Left ventricle myocardium superior (tissue), 1 donor: ENCODE measurements at places on chromosomes 2 and 18.

DNA sequence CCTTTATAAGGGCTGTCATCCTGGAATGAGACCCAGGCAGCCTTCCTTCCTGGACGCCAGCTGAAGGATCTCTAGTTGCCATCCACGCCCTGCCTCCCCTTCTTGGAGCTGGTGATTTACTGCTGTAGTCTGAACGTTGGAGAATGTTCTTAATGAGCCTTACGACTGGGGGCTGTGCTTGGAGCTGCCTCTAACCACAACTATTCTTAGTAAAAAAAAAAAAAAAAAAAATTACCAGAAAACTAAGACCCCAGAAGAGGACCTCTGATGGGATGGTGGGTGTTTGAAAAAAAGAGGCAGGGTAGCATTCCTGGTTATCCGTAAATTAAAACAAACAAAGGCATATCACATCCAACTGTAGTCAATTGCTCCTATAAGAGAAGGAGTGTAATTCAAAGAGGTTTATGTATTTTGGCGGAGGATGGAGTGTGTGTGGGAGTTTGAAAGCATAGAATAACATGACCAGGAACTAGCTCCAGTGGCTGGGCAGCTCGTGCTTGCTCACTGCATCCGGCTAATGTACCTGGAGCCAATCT lies 105.4 kb downstream of the QPCT start:
- DNase-seq = no peak

- DNase-seq = no peak
Measured at GRCh38 chr18:8299054-8299980, 309.9 kb upstream of the RAB12 start.

GRCh38 chr18:79918615-79919011 lies 32.8 kb downstream of the SLC66A2 start:
- DNase-seq = peak; percentile 20

GRCh38 chr18:2707551-2708168 lies 52.1 kb downstream of the SMCHD1 start:
- no peak for DNase-seq

DNA sequence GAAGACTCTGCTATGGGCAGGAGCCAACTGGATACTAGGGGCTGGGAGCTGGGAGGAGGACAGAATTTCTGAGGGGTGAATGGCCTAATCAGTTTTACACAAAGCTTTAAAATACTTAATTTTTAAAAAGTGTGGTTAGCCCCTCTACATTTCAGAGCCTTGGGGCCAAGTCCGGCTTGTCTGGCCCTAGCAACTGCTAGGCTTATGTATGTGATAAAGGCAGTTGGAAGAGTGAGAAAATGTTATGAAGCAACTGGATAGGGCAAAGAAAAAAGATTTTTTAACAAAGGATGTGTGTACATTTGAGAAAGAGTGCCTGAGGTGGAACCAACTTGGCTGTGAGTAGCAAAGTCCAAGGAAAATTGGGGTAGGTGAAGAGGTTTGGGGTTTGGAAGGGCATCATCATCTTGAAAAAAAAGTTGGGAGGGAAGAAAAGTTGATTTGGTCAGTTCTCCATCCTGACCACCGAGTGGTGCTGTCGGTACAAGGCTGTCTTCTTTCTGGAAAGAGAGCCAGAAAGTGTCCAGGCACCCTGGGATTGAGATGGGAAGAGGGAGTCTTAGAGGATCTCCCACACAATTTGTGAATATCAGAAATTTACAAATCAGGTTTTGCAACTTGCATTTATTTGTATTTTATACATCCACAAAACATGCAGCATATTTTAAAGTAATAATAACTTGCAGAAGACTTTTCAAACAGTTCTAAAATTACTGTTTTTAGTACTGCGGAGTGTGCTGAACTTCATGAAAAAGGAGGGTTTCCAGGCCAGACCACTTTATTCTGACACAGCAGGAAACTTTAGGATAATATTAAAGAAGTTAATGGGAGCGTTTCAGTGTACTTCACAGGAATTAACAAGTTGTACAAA lies 10.5 kb upstream of the CDK15 start:
- DNase-seq = no peak

GRCh38 chr2:119520696-119521432 lies 3.4 kb downstream of the SCTR start:
- no peak for DNase-seq

- DNase-seq = no peak
Measured at GRCh38 chr2:62586981-62587380, 81.0 kb upstream of the TMEM17 start.

- DNase-seq = no peak
Measured at GRCh38 chr2:110713513-110714362, 18.6 kb upstream of the ACOXL start.

DNA sequence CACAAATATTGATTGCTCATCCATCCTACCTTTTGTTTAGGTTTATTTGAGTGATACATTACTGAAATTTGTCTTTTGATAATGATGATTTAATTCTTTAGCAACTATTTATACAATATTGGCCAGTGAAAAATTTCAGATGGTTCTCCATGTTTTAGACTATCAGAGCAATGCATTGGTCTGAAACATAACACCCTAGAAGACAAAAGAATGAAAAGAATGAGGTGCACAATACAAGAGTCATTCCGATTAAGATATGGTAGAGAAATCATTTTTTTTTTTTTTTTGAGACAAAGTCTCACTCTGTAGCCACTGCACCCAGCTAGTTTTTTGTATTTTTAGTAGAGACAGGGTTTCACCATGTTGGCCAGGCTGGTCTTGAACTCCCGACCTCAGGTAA lies 197.4 kb upstream of the FAM98A start:
- DNase-seq = no peak

GRCh38 chr2:156305121-156305520 lies 27.4 kb downstream of the NR4A2 start:
- no peak for DNase-seq

DNA sequence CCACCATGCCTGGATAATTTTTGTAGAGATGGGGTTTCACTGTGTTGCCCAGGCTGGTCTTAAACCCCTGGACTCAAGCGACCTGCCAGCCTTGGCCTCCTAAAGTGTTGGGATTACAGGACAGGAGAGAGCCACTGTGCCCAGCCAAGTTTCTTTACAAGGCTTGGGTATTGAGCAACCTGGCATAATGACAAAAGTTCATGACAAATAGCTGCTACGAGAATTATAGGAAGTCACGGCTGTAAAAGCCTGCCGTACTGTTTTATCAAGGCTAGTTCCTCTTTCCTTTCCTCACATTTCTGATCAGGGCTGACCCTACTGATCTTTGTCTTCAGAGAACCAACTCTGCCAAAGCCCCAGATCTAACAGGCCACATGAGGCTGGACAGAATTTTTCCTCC lies 490.4 kb upstream of the SPRED2 start:
- no peak for DNase-seq

DNA sequence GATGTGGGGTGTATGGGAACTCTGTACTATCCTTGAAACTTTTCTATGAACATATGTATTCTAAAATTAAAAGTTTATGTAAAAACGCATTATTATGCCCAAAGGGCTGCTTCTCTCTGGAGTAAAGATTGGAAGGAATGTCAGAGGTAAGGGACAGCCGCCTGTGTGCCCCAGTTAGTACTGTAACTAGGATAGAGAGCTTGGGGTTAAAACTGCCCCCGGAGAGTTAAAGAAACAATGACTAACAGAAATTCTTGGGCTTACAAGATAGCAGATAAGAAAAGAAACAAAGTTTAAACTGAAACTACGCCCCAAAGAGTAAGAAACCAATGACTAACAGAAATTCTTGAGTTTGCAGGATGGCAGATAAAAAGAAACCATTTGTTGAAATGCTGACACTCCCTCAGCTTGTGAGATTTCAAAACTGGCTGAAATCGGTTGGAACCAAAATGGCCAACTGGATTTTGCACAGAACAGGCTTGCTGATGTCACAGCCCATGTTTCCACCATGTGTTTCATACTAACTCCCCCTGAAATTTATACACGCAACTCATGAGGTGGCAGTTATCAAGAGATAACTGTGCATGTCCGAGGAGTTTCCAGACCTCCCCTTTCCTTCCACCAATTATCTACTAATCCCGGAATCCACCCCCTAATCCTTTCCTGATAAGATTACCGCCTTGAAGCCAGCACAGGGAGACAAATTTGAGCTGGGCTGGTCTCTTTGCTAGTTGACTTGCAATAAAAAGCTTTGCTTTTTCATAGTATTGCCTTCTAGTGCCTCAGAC lies 8.7 kb upstream of the TXNDC2 start:
- DNase-seq = no peak

GRCh38 chr2:10362096-10362897 lies 59.6 kb downstream of the HPCAL1 start:
- DNase-seq = no peak

DNA sequence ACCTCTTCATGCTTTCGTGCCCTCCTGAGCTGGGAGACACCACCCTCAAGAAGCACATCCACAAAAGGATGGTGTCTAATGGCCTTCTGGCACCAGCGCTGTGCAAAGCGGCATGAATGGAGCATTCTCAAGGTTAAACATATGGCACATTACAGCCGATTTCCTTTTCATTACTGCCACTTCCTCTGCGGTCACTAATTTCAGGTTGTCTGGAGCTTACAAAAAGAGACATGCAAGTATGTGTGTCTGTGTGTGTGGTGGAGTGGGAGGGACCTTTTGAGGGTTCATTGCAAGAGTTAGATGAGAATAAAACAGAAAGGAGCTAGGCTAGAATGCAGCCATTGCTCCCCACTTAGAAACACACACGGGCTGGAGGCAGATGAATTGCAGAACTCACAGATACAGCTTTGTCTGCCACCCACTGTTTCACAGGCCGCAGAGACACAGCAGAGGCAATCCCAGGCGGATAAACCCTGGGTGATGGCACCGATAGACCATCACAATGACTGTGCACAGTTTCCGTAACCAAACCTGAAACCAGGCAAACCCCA lies 76.0 kb downstream of the TGIF1 start:
- no peak for DNase-seq

DNA sequence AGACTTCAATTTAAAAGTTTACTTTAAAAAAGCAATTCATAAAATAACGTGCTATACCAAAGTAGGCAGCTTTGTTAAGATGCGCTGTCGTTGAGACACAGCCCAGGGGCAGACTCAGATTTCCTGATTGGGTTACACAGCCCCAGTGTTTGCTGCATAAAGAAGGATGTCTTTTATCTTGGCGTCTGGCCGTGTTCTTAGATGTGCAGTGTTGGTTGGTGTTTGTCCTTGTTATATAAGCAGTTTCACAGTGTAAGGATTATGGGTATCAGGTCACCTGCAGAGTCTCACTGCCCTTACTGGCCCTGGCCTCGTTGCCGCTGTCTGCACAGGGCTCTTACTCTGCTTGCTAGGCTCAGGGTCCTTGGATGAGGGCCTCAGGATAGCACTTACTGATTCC lies 108.5 kb downstream of the WDSUB1 start:
- DNase-seq = no peak

DNA sequence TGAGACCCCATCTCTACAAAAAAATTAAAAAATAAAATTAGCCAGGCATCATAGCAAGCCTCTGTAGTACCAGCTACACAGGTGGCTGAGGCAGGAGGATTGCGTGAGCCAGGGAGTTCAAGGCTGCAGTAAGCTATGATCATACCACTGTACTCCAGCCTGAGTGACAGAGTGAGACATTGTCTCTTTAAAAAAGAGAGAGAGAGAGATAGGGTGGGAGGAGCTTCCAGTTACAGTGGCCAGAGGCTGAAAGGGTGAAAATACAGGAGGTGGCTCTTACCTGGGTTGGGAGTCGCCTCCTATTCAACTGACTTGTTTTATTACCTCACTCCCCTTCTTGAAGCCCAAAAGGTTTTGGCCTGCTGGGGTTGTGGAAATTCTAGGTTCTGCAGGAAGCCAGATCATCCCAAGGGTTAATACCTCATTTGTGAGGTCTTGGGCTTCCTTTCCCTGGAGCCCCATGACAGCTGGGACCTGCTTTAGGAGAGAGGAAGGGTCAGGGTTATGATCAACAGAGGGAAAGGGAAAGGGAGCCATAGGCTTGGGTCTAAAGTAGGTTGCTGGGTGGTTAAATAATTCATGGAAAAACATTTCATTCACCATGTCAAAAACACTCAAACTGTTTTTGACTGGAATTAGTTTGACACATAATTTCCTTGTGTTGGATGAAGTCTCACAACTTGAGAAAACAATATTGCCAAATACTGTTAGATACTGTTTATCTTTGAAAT lies 17.4 kb downstream of the DYNC2LI1 start:
- DNase-seq = no peak

DNA sequence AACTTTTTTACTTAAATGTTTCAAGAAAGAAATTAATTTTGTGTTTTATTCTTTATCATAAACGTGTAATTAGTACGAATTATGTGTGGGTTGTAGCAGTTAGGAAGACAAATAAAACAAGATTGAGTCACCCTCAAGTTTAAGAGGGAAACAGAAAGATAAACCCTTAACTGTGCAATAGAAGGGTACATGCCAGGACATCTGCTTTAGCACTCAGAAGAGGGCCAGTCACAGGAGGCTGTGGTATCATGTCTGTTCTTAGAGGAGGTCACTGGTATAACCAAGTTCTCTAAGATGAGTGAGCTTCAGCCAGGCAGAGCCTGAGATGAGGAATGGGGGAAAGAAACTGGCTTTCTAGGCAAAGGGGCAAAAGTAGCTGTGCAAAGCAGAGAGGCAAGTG lies 42.4 kb upstream of the GRHL1 start:
- no peak for DNase-seq

- DNase-seq = peak; percentile 48
Measured at GRCh38 chr2:32947076-32947483, 327 bp downstream of the LTBP1 start.

GRCh38 chr18:9475643-9476591 lies 604 bp downstream of the RALBP1 start:
- DNase-seq = no peak

- DNase-seq = no peak
Measured at GRCh38 chr2:61356261-61356957, 114.5 kb downstream of the USP34 start.

GRCh38 chr2:181041661-181042060 lies 61.3 kb downstream of the UBE2E3 start:
- no peak for DNase-seq

DNA sequence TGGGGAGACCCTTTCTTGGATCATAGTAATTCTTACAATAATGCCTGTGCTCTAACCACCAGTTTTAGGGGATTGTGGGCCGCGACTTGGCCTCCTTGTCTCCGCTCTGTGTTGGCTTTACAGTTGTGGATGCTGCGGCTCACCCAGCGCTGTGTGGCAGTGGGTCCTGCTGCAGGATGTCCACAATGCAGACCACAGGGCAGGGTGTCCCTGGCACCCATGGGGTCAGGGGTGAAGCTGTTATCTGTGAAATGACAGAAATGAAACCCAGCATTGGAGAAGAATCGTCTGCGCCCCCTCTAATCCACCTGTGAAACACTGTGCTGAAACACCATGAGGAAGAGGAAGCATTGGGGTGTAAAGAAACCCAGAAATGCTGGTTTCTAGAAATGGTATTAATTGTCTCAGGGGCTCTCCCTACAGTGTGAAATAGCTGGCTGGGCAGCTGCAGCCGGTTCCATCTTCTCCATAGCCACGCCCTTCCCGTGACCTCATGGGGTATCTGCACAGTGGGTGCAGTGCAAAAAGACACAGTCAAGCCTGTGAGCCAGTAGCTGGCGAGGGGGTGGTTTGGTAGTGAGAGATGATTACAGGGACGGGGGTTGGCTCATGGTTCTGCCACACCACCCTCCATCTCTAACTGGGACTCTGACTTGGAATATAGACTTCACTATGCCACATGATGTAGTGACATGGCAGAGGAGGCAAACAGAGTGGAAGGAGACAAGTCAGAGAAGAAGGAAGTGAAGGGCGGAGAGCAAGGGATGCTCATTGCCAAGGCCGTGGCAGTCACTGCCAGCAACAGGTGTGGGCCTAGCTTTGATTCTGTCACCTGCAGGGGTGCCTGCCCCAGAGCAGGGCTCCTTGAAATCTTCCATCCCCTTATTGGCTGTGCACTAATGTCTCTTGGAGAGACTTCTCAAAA lies 16.2 kb downstream of the INPP4A start:
- DNase-seq = no peak

- DNase-seq = no peak
Measured at GRCh38 chr2:42878581-42878980, 86.2 kb upstream of the HAAO start.
